Activated gamma-delta T cell treated with Interleukin-2 at 50 U/mL for 16 hours (primary cell): ENCODE measurements at places on chromosomes 12 and 14.

DNA sequence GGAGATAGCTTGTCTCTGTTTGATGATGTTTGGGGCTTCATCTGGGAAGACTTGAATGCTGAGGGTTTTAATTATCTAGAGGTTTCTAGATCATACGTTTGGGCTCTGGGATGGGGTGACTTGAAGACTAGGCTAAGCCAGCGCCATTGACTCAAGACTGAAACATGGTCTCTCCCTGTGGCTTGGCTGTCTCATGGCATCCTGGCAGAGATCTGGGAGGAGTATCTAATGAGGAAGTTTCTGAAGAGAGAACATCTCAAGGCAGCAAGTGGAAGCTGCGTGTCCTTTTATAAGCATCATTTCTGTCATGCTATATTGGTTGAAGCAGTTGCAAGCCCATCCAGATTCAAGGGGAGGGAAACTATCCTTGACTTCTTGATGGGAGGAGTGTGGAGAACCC lies 104.8 kb downstream of the UNC79 start:
- DNase-seq, result no peak

DNA sequence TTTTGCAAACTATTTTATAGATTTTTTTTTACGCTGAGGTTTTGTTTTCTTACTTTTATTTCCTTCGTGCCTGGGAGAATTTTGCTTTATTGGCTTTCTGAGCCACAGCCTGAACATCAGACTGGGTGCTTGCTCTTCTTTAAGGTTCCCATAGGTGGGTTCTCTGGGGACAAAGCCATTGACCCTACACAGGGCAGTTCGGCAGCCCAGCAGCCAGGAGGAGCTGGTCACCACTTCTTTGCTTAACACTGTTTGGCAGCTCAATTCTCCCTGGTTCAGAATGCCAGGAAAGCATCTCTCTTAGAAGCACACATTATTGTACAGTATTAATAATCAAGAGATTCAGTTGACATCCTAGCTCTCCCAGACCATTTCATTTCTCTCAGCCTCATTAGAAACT lies 140.8 kb upstream of the NEDD1 start:
- DNase-seq, result no peak

- DNase-seq, result no peak
These were observed 746 bp downstream of the DNAI7 start for GRCh38 chr12:25194214-25194613.

- no peak for DNase-seq
These were observed 110.0 kb upstream of the SLCO1C1 start for GRCh38 chr12:20585055-20585625.

- DNase-seq, result no peak
These were observed 47.3 kb upstream of the BCAT1 start for GRCh38 chr12:24996102-24996797.

DNA sequence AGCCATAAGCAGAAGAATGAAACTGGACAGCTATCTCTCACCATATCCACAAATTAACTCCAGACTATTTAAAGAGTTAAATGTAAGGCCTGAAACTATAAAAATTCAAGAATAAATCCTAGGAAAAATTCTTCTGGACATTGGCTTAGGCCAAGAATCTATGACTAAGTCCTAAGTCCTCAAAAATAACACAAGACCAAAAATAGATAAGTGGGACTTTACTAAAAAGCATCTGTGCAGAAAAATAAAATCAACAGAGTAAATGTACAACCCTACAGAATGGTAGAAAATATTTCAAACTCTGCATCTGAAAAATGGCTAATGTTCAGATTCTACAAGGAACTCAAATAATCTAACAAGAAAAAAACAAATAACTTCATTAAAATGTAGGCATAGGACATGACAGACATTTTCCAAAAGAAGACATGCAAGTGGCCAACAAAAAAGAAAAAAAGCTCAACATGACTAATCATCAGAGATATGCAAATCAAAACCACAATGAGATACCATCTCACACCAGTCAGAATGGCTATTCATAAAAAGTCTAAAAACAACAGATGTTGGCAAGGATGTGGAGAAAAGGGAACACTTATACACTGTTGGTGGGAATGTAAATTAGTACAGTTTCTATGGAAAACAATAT lies 61.0 kb upstream of the PPFIA2 start:
- no peak for DNase-seq

DNA sequence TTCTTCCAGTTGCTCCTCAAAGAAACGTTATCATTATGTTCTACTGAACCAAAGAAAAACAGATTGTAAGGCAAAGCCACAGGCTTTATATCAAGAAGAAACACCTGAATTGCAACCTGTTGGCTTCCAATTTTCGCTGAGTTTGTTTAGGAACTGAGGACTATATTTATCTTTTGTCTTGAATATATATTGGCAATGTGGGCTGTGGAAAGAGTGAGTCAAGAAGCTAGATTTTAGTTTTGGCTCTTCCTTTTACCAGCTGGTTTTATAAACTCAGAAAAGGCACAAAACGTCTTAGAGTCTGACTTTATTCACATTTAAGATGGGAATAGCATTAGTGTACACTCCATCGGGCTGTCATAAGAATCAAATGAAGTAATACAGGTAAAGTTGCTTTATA lies 10.4 kb upstream of the PTHLH start:
- DNase-seq, result no peak

- no peak for DNase-seq
These were observed 486.3 kb downstream of the SOX5 start for GRCh38 chr12:23463172-23463571.

GRCh38 chr12:90574676-90575075 lies 380.3 kb downstream of the CCER1 start:
- DNase-seq, result no peak

DNA sequence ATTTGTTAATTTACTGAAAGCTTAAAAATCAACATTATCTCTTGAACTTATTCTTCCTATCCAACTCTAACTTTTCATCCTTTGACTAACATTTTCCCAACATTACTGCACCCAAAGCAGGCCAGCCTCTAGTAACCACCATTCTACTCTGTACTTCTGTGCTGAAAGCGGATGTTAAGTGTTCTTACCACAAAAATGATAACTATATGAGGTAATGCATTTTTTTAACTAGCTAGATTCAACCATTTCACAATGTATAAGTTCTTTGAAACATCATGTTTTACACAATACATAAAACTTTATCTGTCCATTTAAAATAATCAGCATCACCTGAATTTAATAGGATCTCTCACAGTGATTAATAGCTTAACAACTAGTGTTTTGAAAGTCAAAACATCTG lies 468.5 kb upstream of the MGAT4C start:
- DNase-seq, result no peak

GRCh38 chr12:98256830-98257229 lies 258.6 kb upstream of the TMPO start:
- no peak for DNase-seq

DNA sequence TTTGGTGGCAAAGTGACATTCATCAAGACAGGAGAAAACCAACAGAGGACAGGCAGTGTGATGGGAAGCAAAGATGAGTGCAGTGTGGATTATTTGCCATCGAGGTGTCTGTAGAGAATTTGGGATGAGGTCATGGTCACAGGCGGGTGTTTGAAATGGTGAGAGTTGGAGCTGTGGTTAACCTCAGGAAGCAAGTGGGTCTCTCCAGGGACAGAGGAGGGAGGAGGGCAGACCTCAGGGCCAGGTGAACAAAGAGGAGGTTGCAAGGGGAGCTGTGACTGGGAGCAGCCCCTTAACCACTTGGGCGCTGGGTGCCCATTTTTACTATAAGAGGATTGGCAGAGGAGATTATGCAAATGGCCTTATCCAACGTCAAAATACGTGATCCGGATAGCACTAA lies 7.0 kb downstream of the FZD10 start:
- DNase-seq, result no peak

DNA sequence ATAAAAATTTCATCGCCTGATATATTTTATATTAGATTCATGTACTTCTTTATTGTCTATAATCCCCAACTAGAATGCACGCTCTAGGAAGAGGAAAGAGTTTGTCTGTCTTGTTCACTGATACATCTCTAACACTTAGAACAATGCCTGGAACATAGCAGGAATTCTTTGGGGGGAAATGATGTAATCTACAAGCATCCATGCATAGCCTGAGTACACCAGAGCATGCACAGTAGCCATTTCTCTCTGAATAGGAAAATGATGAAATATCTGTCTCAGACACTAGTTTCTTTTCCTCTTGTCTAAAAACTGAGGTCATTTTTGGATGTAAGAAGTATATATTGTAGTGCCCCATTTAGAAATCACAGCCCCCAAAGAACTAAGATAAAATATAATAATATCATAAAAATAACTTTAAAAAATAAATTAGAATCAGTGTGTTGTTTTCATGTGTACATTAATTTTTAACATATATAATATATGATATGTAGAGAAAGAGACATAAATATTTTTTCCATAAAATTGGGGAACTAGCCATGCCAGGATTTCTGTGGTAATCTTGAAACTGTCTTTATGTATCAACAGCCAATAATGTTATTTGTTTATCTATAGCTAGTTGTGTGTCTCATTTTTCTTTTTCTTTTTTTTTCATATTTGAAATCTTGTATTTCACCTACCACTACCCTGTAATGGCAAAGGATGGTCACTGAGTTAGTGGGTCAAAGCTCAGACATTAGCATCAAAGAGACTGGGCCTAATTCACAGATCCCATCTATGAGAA lies 155.6 kb upstream of the TMCC3 start:
- no peak for DNase-seq
